ENCODE measurements at places on chromosomes 16 and 17. TPM values are rescaled to one million over a fixed set of nuclear protein-coding genes. Genes with fewer than 3 reads are reported as not detected.

GRCh38 chr16:55487048-55487803 lies 8.2 kb downstream of the MMP2 start:
- H3K36me3 ChIP-seq, result no peaks in the 10 kb centered on the region
- H3K27ac ChIP-seq, result peak overlapping the region; percentile 42
- H3K4me3 ChIP-seq, result no peak overlapping the region

DNA sequence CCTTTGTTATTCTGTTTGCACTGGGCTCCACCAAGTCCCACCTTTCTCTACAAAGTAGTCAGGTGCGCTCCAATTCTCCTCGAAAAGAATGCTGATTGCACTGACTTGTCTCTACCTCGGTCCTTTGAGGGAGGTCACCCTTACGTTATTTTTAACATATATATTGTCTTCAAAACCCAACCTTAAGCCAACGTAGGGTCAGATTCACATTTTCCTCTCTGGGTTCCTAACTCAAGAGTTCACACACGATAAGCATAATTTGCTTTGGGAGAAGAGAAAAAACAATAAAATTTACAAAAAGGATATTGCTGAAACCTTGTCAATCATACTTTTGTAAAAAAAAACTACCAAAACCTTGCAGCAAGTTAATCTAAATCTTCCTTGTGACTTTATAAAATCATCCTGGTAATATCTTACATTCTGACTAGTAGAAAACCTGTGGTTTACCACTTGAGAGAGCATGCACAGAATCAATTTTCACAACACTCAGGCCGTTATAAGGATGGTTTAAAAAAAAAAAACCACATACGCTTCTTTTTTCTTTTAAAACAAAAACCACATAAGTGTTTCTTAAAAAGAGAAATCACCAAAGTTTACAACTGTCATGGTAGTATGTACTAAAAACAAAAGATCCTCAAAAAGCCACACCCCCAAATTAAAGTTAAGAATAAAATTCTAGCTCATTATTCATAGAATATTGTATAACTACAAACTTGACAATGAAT lies 72.2 kb upstream of the TRAP1 start:
- no peaks in the 10 kb centered on the region for H3K4me1 ChIP-seq
- H3K36me3 ChIP-seq, result peaks cover 9% of the 10 kb centered on the region
- no peaks in the 10 kb centered on the region for H3K27me3 ChIP-seq

DNA sequence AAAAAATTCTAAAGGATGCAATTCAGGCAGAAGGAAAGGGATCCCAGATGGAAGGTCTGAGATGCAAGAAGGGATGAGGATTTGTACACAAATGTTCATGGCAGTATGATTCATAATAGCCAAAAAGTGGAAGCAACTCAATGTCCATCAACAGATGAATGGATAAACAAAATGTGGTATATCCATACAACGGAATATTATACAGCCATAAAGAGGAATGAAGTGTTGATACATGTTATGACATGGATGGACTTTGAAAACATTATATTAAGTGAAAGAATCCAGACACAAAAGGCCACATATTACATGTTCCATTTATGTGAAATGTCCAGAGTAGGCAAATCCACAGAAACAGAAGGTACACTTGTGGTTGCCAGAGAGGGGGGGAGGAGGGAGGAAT lies 23.9 kb upstream of the GPATCH8 start:
- H3K4me1 ChIP-seq, result no peaks in the 10 kb centered on the region

DNA sequence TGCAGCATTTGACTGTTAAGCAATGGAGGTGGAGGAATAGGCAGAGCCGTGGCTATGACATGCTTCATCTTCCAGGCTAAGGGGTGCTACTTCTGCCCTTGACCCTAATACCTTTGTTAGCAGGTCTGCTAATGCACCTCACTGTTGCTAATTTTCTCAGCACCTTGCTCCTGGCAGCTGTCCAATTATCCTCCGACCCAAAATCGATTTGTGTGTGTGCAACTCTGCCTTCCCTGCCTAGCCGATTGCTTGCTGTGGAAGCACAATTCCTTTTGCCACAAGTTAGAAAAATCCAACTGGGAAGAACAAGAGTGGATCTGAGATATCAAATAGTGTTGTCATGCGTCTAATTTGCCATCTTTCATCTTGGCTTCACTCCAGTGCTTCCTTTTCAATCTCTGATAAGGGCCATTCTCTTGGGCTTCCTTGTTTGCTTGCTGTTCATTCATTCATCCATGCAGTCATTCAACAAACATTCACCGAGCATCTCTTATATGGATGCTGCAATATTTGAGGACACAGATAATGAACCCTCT lies 422.8 kb downstream of the RBFOX1 start:
- no peaks in the 10 kb centered on the region for H3K27me3 ChIP-seq
- no peak for DNase-seq
- no peak overlapping the region for H3K27ac ChIP-seq
- no peaks in the 10 kb centered on the region for H3K36me3 ChIP-seq

DNA sequence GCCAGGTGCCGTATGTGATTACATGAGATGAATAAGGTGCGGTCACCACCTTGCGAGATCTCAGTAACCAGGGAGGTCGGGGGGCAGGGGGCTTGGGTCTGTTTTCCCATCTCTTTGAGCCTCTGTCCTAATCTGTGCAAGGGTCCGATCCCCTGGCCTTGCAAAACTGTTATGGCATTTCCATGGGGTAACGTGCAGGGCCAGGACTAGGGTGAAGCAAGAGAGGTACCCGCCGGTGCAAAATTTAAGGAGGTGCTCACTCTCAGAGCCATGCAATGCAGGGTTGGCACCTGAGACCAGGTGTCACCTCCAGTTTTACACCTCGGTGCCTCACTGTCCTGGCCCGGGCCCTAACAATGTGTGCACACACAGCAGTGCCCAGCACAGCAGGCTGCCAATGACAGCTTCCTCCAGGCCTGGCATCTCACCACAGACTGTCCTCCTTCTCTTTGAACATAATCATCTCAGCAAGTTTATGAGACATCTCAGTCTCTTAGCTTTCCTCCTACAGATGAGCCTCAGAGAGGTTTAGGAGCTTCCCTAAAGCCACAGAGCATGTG lies 43.6 kb downstream of the C16orf95 start:
- no peak overlapping the region for H3K27ac ChIP-seq
- H3K4me3 ChIP-seq, result no peak overlapping the region
- peaks cover 3% of the 10 kb centered on the region for H3K27me3 ChIP-seq

DNA sequence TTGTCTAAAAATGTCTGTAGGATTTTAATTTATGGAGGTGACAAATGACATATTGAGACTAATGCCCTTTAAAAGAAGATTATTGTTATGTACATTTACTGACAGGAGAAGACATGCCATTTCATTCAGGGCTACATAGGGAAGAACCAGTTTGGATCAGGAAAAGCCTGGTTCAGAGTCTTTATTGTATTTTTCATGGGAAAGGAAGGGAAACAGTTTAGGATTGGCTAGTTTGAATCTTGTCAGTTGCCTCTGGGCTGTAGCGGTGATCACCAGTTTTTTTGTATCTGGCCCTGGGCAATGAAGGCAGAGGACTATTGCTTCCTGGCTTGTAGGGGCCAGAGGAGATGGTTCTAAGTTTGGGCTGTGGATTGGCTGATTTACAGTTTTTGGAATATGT lies 31.8 kb downstream of the NSRP1 start:
- no peaks in the 10 kb centered on the region for H3K36me3 ChIP-seq
- H3K4me3 ChIP-seq, result no peak overlapping the region
- H3K4me1 ChIP-seq, result no peaks in the 10 kb centered on the region
- H3K27ac ChIP-seq, result no peak overlapping the region
- DNase-seq, result no peak

DNA sequence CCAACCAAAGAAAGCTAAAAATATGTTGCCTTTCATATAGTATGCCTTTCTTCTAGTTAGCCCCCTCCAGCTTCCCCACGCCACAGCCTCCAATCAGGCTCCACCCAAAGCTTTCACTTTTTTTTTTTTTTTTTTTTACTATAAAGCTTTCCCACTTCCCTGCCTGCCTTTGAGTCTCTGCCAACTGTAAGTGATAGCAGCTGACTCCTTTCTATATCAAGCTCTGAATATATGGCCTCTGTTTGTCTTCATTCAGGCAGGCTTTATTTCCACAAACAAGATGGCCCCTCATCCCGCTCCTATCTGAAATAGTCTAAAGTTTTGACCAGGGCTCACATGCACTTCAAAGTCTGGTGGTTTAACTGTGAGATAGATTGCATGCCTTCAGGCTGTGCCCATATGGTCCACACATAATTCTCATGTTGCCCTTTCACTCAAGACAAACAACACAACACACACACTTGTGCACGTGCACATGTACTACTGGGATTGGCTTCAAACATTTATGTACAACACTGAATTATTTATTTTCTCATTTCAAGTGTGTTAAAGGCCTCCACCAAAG lies 39.8 kb upstream of the DYNLRB2 start:
- no peak overlapping the region for H3K4me3 ChIP-seq
- no peak for DNase-seq
- no peaks in the 10 kb centered on the region for H3K36me3 ChIP-seq
- H3K27me3 ChIP-seq, result no peaks in the 10 kb centered on the region

DNA sequence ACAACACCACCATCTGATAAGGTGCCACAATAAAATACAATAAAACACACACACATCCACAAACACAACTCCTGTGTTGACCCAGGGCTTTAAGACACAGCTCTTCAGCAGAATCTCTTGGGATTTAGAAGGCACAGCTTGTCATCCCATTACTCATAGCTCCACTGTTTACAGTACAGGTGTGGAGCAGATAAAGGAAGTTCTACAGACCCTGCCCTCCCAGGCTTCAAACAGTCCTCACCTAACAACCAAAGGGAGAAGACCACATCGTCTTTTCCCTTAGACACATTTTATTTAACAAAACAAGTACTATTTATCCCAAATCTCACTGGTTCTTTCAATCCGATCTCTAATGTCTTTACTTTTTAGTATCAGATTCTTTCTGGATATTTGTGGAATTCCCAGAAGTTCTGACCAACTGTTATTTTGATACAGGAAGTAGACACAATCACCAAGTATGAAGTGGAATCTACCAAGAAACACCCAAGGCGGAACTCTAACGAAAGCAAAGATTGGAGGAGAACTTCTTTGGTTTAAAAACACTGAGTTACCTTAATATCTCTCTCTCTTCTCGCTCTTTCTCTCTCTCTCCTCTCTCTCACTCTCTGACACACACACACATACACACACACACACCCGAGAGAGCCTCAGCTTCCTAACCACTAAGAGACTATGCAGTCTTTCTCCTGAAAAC lies 46.1 kb downstream of the CYTH1 start:
- no peaks in the 10 kb centered on the region for H3K27me3 ChIP-seq
- peak; percentile 64 for DNase-seq
- H3K4me1 ChIP-seq, result peaks cover 28% of the 10 kb centered on the region
- H3K4me3 ChIP-seq, result peak overlapping the region; percentile 62
- no peaks in the 10 kb centered on the region for H3K36me3 ChIP-seq

DNA sequence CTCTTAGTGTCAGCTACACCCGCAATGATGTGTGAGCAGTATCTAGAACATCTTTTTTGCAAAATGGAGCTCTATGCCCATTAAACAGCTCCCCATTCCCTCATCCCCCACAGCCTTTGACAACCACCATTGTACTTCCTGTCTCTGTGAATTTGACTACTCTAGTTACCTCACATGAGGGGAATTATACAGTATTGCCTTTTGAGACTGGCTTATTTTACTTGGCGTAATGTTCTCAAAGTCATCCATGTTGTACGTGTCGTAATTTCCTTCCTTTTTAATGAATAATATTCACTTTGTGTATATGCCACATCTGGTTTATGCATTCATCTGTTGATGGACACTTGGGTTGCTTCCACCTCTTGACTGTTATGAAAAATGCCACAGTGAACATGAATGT lies 23.2 kb upstream of the CCL22 start:
- DNase-seq, result no peak
- H3K27ac ChIP-seq, result no peak overlapping the region
- no peaks in the 10 kb centered on the region for H3K27me3 ChIP-seq
- H3K4me3 ChIP-seq, result no peak overlapping the region

GRCh38 chr16:6204945-6205344 lies 1107.3 kb upstream of the EEF2KMT start:
- no peak overlapping the region for H3K27ac ChIP-seq
- no peaks in the 10 kb centered on the region for H3K27me3 ChIP-seq
- H3K4me3 ChIP-seq, result no peak overlapping the region
- H3K4me1 ChIP-seq, result peaks cover 6% of the 10 kb centered on the region
- no peak for DNase-seq

- H3K36me3 ChIP-seq, result no peaks in the 10 kb centered on the region
- H3K27ac ChIP-seq, result no peak overlapping the region
- H3K4me3 ChIP-seq, result no peak overlapping the region
- H3K27me3 ChIP-seq, result no peaks in the 10 kb centered on the region
Observed at GRCh38 chr16:29674188-29674587, 4.8 kb upstream of the QPRT start.

DNA sequence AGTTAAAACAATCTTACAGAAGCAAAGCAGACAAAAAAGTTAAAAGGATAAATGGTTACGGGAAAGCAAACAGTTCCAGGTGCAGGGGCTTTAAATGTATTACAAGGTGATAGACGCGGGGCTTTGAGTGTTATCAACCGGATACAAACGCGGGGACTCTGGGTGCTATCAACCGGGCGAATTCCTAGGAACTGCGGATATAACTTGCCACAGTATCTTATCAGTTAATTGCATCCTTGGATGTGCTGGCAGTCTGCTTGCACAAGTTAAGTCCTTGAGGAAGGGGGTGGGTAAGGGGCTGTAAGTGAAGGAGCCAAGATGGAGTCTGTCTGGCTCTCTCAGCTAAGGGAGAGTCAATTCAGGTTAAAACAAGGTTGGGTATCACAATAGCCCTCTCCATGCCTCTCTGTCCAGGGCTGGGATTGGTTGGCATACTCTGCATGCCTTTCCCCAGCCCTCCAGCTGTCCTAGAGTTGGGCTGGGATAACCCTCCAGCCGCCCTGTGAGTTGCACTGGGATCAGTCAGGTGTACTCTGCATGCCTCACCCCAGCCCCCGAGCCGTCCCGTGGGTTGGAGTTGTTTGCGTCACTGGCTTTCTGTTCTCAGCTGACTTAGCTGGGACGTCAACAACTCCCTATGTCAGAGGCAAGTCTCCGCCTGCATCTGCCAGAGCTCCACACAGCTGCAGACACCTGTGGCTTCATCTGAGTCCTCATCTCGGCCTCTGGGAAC lies 40.9 kb downstream of the TMEM235 start:
- peak; percentile 83 for DNase-seq
- H3K27me3 ChIP-seq, result peaks cover 26% of the 10 kb centered on the region
- no peaks in the 10 kb centered on the region for H3K36me3 ChIP-seq

GRCh38 chr17:82121660-82122629 lies 23.9 kb upstream of the FASN start:
- H3K27me3 ChIP-seq, result no peaks in the 10 kb centered on the region
- no peak for DNase-seq
- no peaks in the 10 kb centered on the region for H3K36me3 ChIP-seq
- H3K4me3 ChIP-seq, result no peak overlapping the region
- no peak overlapping the region for H3K27ac ChIP-seq

- peaks cover 13% of the 10 kb centered on the region for H3K4me1 ChIP-seq
- H3K4me3 ChIP-seq, result no peak overlapping the region
- no peak overlapping the region for H3K27ac ChIP-seq
- DNase-seq, result no peak
Observed at GRCh38 chr16:42691-43090, 10.7 kb downstream of the POLR3K start.

MARVELD3 gene
- 113 TPM for total RNA-seq

SCGB1C2 gene
- total RNA-seq, result not detected

RGS11 gene
- 2.0 TPM for total RNA-seq

RAB11FIP4 gene
- total RNA-seq, result 56.1 TPM

Data from transverse colon (tissue), 4 donors.